ENCODE measurements at places on chromosomes 13 and 19.

DNA sequence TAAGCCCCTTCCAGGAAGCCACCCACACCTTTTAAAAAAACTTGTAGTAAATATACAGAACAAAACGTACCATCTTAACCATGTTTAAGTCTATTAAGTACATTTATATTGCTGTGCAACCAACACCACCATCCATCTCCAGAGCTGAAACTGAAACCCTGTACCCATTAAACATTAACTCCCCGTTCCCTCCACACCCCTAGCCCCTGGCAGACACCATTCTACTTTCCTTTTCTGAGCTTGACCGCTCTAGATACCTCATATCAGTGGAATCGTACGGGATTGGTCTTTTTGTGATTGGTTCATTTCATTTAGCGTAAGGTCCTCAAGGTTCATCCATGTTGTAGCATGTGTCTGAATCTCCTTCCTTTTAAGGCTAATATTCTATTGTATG is 13.0 kb upstream of the SPATA13 start:
- DNase-seq = no peak

DNA sequence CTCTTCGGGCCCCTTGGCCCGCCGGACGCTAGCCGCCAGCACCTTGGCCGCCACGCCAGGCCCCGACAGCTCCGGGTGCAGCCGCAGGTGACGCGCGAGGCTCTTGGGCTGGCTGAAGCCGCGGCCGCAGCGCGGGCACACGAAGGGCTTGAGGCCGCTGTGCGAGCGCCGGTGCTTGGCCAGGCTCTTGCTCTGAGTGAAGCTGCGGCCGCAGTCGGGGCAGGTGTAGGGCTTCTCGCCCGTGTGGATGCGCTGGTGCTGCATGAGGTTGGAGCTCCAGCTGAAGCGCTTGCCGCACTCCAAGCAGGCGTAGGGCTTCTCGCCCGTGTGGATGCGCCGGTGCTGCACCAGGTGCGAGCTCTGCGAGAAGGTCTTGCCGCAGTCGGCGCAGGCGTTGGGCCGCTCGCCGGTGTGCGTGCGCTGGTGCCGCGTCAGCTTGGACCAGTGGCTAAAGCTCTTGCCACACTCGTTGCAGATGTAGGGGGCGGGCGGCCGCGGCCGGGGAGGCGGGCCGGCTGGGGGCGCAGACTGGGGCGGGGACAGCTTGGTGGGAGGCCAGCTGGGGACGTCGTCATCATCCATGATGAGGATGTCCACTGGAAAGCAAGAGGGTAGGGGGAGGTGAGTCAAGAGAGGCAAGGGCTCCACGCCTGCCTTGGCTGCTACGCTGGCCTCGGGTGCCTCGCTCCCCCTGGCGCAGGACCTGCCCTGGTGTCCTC is 32.4 kb downstream of the ZNF787 start:
- no peak for DNase-seq

GRCh38 chr19:6752256-6753177 is 13.0 kb downstream of the TRIP10 start:
- no peak for DNase-seq

DNA sequence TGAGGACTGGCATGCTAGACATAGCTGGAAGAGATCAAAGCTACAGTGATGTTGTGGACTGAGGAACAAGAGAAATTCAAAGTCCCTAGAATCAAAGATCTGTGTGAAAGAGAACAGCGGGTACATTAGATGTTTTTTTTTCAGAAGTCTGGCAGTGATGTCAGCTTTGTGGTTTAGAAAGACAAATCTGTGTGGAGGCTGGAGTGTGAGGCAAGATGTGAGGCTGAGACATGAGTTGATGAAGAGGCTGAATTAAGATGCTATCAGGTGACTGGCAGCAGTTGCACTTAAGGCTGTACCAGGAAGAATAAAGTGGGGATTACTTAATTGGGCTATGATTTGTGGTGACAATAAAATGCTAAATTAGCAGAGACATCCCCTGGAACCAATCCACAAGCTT is 46.5 kb downstream of the DNAJC3 start:
- no peak for DNase-seq

DNA sequence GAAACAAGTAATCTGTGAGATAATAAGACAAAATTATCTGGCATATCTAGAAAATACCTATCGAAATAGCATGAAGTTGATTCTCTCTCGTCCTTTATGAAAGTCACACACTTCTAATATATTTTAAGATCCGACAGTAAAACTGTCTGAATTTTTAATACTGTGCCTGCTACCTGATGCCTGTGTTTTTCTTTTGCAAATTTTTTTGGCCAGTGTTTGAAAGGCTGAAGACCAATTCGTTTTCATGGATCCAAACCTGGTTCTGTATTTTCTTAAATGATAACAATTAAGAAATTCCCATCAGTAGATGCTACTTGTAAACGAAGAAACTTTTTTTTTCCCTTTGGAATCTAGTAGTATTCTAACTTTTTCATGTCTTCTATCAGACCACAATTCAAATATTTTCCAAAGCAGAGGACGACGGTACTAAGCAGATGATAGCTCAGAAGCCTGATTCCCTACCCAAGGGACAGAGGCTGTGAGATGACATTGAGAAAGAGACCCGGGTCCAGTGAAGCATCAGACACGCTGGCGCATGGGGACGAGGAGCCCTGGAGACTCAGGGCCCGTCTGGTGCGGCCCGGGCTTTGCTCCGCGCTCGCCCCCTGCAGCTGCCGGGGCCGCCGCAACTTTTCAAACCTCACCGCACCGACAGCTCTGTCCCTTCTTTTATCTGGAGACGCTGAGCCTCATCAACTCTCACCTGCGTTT is 49.5 kb upstream of the PABPC3 start:
- no peak for DNase-seq

DNA sequence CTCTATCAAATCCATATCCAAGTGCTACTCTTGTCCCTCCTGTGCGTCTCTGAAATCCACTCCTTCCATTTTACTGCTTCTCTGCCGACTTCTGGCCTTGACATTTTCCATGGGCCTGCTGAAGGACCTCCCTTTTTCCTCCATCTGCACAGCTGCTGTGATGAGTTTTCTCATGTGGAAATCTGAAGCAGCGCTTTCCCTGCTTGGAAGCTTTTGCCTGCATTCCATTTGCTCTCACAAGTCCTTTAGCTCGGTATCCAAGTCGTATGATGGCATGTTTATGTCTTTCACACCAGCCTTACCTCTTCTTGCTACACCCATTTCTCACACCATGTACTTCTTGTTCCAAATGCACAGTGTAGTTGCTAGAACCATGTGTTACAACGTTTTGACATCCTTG is 328.2 kb downstream of the GPC5 start:
- DNase-seq = no peak

- no peak for DNase-seq
These were observed 27.1 kb upstream of the CCNA1 start for GRCh38 chr13:36405151-36405550.

DNA sequence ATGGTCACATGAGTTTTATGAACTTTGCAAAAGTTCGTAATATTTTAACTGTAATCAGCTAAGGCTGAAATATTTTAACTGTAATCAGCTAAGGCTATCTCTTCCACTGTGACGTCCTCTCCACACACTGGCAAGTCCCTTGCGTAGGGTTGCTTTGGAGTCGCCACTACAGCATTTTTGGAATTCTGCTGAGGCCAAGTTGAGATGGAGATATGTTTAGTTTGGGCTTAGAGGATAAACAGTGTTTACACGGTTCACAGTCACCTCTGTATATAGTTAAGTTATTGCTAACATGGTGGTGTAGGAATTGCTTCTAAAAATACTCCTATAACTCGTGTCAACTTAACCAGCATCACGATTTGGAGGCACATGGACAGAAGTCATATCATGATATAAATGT is 143.6 kb upstream of the SERP2 start:
- DNase-seq = no peak

- no peak for DNase-seq
These were observed 354.5 kb upstream of the NBEA start for GRCh38 chr13:34587576-34587975.
